ENCODE measurements at places on chromosomes 16 and 17.
A peak's percentile ranks its signal among the peaks of the same experiment; 100 is the strongest.

DNA sequence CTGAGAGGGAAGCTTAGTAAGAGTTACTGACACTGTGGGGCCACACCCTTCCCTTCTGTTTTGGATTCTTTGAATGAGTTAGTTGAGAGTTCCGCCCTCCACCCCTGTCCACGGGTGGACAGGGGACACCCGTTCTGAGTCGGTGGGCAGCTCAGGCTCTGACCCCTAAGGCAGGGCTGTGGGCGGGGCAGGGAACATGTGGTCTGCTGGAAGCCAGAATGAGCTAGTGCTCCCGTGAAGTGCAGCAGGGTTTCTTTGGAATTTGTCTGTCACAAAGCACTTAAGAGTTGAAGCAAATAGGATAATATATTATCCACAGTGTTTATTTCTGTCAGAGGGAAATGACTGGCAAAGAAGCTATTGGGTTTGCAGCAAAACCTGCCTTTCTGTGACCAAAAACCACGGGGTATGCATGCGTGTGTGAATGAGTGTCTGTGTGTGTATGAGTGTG is 90.1 kb downstream of the CLEC16A start:
- no peak for DNase-seq

- DNase-seq, result no peak
Observed at GRCh38 chr16:2753733-2754020, 1.2 kb downstream of the SRRM2 start.

DNA sequence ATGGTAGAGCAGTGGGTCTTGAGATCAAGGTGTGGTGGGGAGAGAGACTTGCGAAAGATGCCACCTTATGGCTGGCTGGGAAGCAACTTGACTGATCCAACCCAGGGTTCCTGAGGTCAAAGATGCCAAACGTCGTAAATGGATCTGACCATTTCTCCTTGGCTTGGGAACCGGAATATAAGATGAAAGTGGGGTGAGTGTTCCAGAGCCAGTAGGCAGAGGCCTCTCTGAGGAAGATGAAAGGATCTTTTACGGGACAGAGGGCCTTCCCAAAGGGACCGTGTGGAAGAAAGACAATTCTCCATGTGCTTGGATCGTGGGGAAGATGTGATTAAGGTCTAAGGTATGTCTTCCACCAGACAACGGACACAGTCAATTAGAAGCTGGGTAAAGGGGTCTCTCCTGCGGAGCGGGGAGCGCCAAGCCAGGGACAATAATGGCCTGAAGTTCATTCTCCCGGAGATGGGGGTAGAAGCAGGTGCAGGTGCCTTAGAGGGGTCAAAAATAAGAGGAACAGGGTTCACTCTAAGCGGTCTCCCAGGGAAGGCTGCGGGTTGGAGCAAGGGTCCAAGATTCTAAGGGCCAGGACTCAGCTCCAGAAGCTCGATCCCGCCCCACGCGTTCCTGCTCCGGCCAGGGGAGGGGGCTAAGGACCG is 800 bp downstream of the FXR2 start:
- DNase-seq, result peak; percentile 52

- no peak for DNase-seq
Observed at GRCh38 chr16:47581114-47581513, 120.0 kb downstream of the PHKB start.

DNA sequence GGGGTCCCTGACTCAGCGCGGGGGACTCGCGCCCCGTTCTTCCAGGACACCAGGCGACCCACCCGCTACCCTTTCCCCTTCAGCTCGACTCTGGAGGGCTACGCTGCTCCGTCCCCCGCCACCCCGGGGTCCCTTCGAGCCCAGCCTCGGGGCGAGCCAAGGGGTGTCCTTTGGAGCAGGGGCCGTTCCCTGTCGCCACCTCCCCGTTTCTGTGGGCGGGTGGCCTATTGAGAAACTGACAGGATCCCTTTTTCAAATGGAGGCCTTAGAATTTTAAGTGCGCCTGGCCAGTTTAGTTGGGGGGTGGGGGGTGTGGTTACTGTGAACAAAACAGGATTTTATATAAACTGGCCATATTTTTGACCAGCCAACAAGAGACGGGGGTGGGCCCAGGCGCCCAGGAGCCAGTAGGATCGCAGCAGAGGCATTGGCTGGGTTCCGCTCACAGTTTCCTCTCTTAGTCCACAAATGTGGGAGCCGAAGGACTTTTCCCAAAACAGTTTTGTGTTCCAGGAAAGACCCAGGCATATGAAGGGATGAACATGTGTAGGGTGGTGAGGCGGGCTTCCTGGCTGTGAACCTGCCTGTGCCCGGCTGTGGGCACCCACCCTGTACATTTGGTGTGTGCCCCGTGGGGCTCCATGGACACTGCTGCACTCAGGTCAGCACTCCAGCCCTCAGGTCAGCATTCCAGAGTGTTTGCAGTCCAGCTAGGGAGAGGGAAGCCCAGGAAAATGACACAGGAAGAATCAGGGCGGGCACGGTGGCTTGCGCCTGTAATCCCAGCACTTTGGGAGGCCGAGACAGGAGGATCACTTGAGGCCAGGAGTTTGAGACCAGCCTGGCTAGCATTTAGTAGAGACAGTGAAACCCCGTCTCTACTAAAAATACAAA is 722 bp upstream of the TIMP2 start:
- peak; percentile 52 for DNase-seq

DNA sequence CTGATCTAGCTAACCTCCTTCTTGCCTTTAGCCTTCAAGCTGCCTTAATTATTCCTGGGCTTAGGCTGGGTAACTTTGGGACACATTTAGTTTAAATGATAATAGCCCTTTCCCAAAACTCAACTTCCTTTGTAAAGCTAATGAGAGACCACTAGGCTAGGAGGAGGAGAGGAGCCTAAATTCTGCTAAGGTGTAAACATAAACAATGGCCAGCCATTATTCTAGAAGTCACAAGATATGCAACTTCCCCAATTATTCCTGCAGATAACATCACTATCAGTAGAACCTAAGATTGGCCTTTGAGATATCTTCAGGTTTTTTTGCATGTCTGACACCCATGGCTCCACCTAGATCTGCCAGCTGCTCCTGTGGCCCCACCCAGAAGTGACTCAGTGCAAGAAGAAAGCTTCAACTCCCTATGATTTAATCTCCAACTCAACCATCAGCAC is 131.2 kb upstream of the FAM20A start:
- DNase-seq, result peak; percentile 2

DNA sequence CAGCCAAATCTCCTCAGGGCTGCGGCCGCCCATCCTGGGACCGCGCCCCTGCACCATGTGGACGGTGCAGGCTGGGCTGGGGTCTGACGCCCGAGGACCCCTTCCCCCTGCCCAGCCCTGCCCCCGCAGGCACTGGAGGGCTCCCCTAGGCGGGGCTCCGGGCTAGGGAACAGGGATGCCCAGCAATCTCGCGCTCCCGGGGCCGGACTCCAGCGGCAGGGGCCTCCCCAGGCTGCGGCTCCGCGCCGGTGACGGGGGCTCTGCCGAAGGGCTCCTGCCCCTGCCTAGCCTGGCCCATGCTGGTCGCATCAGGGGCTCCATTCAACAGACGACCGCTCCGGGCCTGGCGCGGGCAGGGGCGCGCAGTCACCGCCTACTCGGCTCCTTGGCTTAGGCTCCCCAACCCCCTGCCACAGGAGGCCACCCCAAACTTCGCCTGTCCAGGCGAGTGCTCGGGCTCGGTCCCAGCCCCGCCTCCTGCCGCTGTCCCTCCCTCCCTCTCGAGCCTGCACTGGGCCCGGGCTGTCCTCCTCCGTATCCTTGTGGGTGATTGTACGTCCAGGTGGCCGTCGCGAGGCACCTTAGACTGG is 27.4 kb upstream of the ADORA2B start:
- peak; percentile 23 for DNase-seq

GRCh38 chr16:86427433-86427851 is 82.9 kb upstream of the FOXF1 start:
- no peak for DNase-seq

DNA sequence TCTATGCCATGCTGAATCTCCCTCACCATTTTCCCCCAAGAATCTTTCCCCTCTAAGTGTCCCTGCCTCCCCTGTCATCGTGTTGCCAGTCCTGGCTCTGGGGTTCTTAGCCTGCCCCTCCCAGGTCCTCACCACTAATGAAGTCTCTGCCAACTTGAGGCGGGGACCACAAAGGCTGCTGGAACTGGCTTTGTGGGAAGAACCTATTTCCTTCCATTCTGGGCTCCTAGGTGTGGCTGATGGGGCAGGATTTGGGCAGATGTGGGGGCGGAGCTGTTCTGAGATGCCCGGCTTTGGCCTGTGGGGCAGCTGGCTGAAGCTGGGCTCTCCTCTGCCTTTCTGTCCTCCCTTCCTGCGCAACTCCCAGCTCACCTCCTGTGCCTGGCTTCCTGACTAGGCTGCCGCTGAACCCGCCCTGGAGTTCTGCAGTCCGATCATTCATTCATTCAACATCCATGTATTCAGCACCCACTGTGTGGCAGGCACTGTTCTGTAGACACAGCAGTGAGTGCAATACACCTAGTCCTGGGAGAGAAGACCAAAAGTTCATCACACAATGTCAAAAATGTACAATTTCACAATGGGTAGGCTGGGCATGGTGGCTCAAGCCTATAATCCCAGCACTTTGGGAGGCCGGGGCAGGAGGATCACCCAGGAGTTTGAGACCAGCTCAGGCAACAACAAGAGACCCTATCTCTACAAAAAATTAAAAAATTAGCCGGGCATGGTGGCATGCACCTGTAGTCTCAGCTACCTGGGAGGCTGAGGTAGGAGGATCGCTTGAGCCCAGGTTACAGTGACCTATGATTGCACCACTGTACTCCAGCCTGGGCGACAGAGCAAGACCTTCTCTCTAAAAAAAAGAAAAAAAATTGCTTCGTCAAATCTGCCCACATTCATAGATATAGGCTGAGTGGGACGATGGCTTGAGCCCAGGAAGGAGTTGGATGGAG is 1.9 kb upstream of the SNN start:
- no peak for DNase-seq

- DNase-seq, result no peak
Observed at GRCh38 chr17:15462976-15463772, 4.2 kb downstream of the CDRT4 start.

- no peak for DNase-seq
Observed at GRCh38 chr17:18889658-18890057, 31.7 kb downstream of the PRPSAP2 start.

DNA sequence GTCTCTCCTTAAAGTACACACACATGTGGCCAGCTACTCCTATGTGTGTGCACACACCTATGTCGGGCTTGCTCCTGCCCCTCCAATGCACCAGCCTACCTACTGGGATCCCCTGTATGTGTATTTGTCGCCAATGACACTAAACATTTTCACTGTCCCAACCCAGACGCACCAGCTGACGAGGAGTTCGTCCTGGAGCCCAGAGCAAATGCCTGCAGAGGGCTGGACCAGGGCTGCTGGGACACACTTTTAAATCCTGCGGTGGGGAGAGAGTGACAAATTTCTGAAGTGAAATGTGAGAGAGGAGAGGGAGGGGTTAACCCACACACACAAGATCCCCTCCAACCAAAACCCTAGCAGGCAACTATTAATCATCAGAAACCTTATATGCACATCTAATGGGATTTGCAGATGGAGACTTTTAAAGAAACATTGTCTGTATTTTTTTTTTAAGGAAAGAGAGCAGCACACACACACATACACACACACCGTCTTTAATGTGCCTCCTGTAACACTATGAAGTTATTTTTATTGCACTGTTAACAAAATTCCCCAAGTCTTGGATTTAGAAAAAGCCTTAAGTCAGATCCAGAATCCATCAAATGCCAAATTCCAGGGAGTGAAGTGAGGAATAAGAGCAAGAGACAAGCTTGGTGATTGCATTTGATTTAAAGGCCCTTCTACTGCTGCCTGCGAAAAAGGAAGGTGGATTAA is at the start of gene MEOX1:
Gene MEOX1 (minus strand): TSS at position 224 of the 714 bp plus-strand sequence. CDS start 388 bp downstream, outside the sequence.
- DNase-seq, result no peak

DNA sequence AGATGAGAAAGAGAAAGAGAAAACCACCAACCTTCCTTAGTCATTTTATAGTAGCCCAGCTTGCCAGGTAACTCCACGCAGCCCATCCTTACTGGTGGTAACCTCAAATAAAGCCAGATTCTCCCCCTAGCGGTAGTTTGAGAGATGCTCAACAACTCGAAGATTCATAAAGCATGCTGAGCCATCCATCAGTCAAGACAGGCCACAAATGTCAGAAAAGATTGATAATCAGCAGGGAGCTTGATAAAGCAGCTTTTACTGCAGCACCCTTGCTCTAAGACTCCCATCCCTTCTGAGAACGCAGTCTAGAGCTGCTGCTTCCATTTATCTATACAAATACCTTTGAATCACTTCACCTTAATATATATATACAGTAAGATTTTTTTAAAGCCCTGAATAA is 451.5 kb upstream of the HSBP1 start:
- peak; percentile 43 for DNase-seq

All from small intestine (tissue), 16 donors.